ENCODE measurements at places on chromosomes 6 and 20.

DNA sequence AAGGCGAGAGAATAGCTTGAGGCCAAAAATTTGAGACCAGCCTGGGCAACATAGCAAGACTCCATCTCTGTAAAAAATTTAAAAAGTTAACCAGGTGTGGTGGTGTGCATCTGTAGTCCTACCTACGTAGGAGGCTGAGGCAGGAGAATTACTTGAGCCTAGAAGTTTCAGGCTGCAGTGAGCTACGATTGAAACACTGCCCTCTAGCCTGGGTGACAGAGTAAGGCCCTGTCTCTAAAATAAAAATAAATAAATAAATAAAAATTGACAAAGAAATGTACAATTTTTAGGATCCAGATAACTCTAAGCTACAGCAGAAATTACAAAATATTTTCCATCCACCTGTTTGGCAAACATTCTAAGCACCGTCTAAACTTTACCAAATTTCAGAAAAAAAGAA is 941.0 kb upstream of the ADGRB3 start:
- peak; percentile 5 for DNase-seq

DNA sequence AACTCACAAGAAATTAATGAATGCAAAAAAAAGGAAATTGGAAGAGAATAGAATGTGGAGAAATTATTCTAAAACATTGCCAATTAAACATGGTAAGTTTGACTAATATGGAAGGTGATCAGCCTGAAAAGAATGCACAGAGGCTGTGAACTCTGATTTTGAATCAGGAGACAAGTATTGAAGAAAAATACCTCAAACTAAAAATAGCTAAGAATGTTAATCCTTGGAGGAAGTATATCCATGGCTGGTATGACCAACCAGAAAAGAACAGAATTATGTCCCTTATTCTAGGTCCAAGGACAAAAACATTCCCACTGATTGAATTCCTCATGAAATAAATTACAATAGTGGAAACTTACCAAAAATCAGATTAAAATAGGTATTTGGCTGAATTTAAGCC is 7.3 kb upstream of the RIMS1 start:
- no peak for DNase-seq

DNA sequence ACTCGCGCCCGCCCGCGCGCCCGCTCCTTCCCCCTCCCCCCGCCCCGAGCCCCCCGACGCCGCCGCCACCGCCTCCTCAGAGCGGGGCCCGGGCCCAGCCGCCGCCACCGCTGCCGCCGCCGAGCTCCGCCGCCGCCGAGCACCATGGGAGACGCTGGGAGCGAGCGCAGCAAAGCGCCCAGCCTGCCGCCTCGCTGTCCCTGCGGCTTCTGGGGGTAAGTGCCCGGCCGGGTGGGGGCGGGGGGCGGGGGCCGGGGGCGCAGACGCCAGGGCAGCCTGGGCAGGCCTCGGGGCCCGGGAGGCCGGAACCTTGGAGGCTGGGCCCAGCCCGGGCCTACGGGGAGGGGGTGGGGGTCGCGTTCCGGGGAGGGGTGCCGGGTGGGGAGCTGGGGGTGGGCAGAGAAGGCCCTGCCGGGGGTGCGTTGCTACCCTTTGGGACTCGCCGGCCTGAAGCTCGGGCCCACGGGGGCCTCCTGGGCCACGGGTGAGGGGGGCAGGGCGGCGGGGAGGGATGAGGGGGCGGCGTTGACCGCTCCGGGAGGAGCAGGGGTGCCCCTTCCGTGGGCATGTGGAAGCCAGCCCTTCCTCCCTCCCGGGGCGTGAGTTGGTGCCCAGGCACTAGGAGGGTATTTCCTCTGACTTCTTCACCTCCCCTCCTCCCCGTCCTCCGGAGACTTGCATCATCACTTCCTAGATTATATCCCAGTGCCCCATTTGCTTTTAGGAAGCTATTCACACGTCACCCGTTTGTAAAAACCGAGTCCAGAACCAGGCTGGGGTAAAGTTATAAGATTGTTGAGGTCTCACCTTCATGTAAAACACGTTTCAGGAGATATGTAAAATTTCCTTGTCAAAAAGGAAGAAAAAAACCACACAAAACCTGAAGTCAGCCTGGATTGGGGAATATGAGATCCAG is 533 bp downstream of the ZFAND3 start:
- peak; percentile 83 for DNase-seq

DNA sequence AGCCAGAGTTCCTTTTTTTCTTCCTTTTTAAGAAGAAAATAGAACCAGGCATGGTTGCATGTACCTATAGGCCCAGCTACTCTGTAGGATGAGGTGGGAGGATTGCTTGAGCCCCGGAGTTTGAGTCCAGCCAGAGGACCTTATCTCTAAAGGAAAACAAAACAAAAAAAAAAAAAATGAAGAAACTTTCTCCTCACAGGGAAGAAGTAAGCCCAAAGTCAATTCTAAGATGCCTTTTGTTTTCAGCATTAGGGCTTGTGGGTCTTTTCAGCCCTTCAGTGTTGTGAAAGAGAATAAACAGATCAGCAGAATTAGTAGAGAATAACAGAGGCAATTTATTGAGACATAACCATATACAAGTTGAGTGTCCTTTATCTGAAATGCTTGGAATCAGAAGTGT is 26.8 kb downstream of the ZNF451 start:
- DNase-seq: no peak

GRCh38 chr6:25997921-25998320 is 35.3 kb downstream of the TRIM38 start:
- no peak for DNase-seq

- DNase-seq: no peak
Measured at GRCh38 chr20:47455133-47456040, 46.3 kb upstream of the NCOA3 start.

DNA sequence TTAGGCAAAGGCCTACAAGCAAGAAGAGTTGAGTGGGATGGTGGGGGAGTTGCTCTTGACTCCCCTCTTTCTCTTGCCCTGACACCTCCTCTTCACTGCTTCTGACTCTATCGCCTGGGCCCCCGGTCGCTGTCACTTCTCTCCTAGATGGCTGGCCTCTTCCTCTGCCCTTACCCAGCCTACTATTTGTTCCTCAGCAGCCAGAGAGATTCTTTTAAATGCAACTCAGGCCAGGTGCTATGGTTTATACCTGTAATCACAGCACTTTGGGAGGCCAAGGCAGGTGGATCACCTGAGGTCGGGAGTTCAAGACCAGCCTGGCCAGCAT is 4.3 kb upstream of the PDYN start:
- no peak for DNase-seq

GRCh38 chr20:20192366-20192765 is 140.0 kb downstream of the CFAP61 start:
- no peak for DNase-seq

DNA sequence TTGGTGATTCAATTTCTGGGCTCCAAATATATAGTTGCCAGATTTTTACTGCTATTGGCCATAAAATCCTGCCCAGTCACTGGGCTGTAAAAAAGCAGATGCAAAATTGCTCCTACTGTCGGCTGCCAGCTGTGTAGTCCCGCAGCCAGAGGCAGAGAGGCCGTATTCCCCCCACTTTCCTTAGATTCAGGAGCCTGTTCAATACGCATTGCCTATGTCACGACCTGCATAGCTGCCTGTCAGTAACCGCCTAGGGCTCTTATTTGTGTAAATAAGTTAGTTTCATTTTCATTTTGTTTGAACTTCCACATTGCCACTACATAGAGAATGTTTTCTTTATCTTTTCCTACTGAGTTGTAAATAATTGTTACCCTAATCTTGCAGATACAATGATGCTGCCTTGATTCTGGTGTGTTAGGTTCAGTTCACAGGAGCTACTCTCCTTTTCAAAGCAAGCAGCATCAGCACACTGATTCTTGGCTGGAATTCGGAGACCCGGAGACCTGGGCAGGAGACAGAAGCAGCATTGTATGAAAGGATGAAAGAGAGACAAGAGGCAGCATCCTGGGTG is 46.0 kb upstream of the UST start:
- DNase-seq: peak; percentile 44

DNA sequence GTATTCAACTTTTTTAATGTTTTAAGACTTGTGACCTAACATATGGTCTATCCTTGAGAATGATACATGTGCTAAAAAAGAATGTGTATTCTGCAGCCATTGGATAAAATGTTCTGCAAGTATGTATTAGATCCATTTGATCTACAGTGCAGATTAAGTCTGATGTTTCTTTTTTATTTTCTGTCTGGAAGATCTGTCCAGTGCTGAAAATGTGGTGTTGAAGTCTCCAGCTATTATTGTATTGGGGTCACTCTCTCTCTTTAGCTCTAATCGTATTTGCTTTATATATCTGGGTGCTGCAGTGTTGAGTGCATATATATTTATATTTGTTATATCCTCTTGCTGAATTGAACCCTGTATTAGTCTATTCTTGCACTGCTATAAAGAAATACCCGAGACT is 44.2 kb upstream of the TRIM39 start:
- no peak for DNase-seq

DNA sequence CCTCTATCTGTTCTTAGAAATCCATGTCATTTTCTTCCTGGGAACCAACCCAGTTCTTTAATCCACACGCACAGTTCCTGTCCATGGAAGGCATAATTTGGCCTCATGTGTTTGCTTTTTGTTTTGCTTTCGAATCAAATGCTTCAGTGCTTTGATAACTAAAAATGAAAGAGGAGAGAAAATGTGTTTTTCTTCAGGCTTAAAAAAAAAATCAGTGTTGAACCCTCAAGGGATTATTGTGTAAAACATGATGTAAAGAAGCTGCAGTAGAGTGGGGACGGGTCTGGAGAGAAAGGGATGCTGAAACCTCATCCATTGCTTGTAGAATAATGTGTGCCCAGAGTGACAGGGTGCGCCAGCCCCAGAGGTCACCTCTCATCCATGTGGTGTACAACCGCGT is 197.5 kb upstream of the JARID2 start:
- DNase-seq: no peak

DNA sequence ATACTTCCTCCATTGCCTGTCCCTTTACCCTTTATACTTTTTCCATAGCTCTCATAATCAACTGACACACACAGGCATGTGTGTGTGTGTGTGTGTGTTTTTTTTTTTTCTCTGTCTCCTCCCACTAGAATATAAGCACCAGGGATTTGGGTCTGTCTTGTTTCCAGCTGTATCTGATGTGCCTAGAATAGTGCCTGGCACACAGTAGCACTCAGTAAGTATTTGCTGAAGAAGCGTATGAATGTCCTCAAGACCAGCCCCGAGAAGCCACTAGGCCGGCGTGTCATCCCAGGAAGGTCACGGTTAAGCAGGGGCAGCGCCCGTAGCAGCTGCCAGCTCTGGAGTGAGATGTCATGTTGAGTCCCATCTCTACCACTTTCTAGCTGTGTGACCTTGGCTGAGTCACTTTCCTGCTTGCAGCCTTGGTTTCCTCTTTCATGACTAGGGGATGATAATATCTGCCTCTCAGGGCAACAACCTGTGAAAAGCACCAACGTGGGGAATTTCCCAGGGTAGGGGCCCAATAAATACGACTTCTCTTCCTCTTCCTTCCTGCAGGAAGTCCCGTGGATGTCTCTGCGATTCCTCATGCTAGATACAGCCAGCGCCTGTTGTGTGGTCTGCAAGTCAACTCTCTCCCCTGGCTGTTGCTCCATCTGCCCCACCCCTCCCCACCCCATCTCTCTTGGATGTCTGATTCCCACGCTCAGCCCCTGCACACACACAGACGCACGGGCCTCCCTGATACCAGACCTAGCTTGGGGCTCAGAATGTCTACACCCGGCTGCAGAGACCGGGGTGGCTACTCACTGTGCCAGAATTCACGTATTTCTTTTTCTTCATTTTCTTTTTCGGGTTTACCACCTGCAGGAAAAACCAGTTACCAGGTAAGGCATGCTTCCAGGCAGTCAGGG is 58.1 kb downstream of the RAB44 start:
- no peak for DNase-seq

- no peak for DNase-seq
Measured at GRCh38 chr20:54308804-54309203, 100.9 kb downstream of the PFDN4 start.

GRCh38 chr20:51287628-51288413 is 254.7 kb downstream of the NFATC2 start:
- DNase-seq: no peak

DNA sequence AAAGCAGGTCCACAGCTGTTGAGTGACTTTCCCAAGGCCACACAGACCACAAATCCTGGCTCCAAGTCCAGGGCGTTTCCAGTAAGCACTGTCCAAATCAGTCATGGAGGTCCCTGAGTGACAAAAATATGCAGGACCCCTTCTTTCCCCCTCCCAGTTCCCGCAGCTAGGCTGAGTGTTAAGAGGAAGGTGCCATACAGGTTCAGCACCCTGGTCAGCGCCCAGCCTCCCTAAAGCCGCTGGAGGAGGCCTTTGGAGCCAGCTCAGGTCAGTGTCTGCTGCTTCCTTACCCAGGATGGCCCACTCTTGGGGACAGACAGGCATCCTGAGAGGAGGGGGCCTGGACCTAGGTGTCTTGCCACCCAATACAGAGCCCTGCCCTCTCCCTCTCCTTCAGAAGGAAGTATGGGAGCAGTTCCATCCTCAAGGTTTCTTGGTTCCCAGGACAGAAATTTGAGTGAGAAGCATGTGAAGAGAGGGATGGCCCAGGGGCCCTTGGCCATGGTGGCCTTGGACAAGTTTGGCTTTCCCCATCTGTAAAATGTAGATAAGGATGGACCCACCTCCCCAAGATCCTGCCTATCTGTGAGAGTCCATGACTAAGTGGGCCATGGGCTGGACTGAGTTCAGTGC is 13.2 kb downstream of the TMEM74B start:
- peak; percentile 41 for DNase-seq

DNA sequence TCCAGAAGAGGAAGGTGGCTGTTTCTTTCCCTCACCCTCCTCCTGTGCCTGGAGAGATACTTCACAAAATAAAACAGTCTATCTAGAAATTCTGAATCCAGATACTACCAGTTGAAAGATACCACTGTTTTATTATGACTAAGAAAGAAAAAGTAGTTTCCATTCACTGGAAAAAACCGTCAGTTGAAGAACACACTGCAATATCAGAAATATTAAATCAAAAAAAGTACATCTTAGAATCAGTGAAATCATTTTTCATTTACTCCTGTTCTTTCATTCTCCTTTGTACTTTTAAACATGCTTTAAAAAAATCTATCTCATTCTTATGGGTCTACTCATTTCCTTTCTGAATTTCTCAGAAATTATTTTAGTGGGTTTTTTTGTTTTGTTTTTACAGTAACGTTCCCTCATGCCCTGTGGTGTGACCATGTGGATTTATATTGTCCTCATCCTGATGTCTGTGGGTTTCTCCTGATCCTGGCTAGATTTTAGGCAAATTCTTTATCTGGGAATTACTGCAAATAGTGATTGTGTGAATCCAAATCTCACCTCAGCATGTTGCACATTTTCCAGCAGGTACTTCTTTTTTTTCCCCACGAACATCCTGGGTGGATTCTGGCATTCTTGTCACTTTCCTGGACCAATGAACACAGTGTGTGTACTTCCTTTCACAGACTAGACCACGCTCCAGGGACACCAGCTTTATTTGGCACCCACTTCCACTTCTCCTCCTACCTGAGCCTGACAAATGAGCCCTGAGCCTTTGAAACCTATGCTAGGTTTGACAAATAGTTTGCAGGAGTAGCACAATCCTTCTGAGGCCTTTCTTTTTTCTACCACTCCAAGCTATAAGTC is 114.0 kb upstream of the LAMP5 start:
- no peak for DNase-seq

DNA sequence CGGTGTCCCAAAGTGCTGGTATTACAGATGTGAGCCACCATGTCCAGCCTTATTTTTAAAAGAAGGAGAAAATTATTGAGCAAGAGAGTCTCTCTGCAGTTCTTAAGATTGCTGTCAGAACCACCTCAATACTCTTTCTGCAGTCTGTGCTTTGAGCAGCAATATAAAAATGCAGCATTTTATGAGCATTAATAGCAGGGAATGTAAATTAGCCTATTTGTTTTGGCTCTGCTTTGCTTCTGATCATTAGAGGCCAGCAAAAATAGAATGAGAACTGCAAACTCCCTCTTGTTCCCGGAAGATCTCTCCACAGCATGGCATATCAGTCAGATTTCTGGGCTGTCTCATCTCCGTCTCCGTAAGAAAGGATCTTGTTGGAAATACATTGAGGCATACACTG is 35.8 kb downstream of the C6orf15 start:
- DNase-seq: no peak
